ENCODE measurements at places on chromosomes 12 and 14.

GRCh38 chr12:66899588-66899987 lies 220.7 kb upstream of the GRIP1 start:
- no peak for DNase-seq

- no peak for DNase-seq
These were observed 121.7 kb downstream of the DUSP6 start for GRCh38 chr12:89230376-89231315.

DNA sequence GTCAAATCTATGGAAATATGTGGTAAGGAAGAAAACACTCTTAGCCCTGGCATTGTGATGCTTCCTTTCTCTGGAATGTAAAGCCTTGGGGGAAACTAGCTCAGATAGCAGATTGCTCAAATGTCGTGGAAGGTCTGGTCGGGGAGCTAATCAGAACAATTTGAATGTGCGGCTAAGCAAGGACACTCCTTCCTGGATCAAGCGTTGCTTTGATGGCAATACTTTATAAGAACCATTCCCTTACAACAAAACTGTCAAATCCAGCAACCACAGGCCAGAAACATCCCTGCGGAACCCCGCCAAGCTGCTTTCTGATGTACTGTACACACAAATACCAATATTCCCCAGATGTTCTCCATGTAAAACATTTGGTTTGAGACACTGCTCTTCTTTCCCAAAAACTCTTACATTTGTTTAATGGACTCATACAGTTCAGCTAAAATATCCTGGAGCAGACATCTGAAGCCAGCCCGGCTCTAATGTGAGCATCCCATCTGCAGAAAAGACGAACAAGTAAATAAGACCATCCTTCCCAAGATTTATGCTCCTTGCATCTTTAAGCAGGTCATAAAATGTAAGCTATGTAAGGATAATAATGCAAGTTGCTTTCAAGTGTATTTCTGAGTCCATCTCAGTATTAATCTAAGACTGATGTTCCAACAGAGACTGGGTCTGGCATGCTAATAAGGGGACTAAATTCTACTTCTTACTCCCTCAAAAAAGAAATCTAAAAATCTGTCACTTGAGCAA lies 20.2 kb downstream of the NUAK1 start:
- DNase-seq: no peak

- no peak for DNase-seq
These were observed 6.2 kb downstream of the LRCOL1 start for GRCh38 chr12:132604151-132604618.

- no peak for DNase-seq
These were observed 661 bp upstream of the RPS26 start for GRCh38 chr12:56040963-56041551.

DNA sequence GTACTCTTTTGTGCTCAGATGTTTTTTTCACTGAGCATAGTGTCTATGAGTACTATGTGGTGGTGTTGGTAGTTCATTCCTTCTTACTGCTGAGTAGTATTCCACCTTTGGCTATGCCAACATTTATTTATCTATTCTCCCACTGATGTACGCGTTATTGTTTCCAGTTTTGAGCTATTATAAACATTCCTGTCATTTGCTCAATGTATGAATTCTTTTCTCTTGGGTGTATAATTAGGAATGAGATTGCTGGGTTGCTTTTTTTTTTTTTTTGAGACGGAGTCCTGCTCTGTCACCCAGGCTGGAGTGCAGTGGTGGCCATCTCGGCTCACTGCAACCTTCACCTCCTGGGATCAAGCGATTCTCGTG lies 37.5 kb upstream of the SLC2A3 start:
- DNase-seq: no peak

DNA sequence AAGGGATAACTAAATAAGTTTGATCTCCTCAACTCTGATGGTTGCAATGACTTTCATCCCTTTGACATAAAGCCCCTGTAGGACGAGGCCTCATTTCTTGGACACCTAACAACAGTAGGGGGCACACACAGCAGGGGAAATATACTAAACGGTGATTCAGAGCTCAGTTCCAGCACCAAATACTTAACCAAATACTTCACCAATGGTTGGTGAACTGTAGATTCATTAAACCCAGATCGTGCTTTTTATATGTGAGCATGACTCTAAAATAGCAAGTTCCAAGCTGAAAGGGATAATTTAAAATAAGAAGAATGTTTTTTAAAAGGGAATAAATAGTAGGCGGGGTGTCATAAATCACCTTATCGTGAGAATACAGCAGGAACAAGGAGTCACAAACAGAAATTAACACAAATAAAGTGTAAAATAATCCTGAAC lies 53.2 kb downstream of the ATG2B start:
- DNase-seq: no peak

- no peak for DNase-seq
These were observed 274.5 kb upstream of the LRIG3 start for GRCh38 chr12:59194794-59195193.

DNA sequence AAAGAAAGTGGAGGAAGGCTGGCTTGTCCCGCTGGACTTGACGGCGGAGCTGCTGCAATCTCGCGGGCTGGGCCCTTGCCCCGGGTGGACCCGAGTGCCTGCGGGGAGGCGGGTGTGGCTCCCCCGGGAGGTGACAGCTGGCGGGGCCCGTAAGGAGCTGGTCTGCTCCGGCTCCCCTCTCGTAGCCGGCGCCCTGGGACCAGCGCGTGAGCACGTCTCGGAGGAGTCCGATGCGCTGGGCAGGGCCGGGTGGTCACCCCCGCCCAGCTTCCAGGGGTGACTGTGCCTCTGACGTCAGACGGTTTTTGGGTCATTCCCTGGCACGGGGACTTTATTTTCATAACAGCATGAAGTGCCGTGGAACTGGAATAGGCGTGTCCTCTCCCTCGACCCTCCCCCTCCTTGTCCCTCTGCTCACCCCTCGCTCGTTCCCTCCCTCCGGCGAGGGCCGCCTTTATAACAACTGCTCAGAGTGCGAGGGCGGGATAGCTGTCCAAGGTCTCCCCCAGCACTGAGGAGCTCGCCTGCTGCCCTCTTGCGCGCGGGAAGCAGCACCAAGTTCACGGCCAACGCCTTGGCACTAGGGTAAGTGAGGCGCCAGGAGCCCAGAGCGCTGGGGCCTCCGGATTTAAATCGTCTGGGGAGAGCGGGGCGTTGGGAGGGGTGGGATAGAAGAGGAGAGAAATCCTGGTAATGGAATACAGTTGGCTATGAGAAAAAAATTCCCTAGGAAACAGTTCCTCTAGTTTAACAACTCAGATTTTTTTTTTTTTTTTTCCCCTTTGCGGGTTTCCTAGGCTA lies at the start of gene GPRC5A:
Gene GPRC5A, plus strand, starts transcription at position 483 of the 801 bp plus-strand sequence. CDS start 16,688 bp downstream, outside the sequence.
- DNase-seq: peak; percentile 58

DNA sequence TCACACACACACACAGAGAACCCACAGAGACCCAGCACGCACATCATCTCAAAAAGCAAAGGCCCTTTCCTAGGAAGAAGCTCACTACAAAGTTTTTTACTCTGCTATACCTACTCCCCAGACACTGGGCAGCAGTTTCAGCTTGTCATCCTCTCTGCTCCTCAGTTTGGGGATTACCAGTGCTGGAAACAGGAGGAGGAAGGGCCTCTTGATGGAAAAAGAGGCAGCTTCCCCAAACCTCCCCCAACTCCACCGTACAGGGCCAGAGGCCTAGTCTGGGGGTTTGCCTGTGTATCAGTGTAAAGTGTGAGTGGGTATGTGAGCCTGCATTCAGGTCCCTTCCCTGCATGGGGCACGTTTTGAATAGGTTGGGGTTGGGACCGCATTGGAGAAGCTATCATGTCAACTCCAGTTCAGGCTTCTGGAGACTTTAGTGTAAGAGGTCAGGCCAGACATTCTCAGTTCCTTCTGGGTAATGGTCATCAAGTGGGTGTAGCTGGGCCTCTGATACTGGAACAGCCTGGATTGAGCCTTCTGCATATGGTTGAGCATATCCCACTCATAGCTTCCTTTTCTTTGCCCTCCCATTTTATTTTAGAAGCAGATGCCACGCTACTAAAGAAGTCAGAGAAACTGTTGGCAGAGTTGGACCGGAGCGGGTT lies 1.2 kb downstream of the REM2 start:
- no peak for DNase-seq

DNA sequence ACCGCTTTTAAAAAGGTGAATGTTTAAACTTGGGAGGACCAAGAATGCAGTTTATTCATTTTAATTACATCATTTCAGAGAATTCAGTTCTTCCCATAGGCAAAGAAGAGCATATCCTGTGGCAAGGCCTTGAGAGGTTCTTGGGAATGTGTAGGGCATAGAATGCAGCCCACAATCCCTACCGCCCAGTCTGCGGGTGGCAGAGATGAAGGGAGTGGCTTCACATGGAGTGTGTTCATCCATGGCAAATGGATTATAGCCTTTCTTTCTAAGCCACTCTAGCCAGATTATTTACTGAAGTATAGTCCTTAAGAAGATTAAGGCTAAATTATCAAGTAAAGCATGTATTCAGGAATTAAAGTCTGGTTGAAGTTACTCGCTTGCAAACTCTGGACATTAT lies 97.4 kb downstream of the TSPAN8 start:
- DNase-seq: no peak

- DNase-seq: no peak
These were observed 2.1 kb downstream of the TMEM179 start for GRCh38 chr14:104602315-104602932.

DNA sequence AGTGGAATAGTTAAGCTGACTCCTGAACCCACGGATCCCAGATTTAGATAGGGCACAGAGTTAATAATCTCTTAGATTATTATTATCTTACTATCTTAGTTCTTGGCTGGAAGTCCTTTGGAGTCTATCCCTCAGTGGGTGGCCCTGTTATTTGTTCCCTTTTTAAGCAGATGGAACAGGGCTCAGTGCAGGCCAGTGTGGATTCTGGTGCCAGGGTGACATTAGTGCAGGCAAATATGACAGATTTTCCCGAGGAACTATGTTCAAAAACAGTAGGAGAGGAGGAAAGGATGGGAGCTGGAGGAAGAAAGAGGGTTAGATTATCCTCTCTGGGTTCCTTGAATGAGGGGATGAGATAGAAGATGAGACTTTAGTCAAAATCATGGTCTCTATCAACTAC lies 41.4 kb upstream of the CISTR start:
- DNase-seq: no peak

DNA sequence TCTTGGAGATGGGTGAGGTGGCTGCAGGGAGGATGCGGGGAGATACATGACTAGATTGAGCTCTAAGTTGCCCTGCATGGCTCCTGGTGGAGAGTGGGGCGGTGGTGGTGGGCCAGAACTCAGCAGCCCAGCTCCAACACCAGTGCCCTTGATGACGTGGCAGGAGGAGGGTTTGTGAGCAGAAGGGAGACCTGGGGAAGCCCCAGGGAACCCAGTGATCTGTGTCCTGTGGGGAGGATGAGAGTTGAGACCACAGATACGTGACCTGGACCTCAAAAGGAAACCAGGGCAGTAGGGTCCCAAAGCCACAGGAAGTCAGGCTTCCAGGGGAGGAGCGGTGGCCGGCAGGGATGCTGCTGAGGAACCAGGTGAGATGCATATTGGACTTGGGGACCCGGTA lies 989.1 kb upstream of the TMEM132C start:
- DNase-seq: no peak

DNA sequence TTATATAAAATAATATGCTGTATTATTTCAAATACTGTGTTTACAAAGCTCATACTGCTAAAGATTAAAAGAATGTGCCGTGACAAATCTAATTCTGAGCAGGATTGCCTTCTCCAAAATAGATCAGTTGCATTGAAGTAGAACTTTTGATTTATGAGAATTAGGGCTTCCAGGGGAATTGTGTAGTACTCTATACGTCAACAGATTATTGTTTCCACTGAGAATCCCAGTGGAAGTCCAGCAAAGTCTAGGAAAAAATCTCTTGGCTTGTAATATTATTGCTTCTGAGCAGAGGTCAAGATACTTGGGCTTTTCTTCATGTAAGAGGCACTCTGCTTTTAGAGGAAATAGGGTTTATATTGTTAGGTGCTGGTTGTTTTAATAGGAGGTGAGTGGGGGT lies 133.9 kb downstream of the TRHDE start:
- DNase-seq: no peak

- no peak for DNase-seq
These were observed 6.7 kb upstream of the PTGER2 start for GRCh38 chr14:52307376-52307775.

DNA sequence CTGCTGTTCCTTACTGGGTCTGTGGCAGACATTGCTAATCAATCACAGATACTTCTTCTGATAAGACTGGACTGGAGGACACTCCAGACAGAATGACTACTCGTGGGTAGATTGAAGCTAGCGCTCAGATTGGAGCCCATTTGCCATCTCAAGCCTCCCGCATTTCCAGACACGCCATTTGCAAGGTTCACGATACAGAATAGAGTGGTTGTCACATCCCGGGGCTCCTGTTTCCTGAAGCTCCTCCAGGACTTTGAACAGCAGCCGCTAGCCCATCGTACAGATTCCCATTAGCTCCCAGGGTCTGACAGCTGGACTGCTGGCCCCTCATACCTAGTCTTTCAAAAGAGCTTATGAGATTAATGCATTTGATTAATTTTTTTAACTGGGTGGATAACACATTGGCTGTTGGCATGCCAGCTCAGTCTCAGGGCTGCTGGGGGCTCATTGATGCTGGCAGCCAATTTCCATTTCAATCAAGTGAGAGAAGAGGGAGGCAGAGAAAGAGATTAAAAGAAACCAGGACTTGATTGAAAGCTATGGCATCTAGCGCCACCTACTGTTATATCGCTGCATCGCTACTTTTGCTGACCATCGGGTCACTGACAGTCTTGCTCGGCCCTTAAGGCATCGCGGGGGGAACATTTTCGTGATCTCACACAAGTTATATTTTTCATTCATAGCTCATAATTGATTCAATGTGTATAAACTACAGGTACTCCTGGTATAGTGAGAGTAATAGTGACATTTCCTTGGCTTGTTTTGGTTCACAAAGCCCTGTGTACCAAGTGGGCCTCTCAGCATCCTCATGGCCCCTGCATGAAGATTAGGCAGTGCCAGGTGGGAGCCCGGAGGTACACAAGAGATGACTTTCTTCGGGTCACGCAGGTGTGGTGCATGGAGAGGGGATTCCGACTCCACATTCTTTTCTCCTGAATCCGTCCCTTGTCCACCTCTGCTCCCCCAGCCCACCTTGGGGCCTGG lies 78.6 kb downstream of the CCDC60 start:
- DNase-seq: peak; percentile 65

GRCh38 chr12:32483499-32483898 lies 84.1 kb downstream of the FGD4 start:
- no peak for DNase-seq

GRCh38 chr12:78864870-78865463 lies 393 bp downstream of the SYT1 start:
- DNase-seq: no peak

DNA sequence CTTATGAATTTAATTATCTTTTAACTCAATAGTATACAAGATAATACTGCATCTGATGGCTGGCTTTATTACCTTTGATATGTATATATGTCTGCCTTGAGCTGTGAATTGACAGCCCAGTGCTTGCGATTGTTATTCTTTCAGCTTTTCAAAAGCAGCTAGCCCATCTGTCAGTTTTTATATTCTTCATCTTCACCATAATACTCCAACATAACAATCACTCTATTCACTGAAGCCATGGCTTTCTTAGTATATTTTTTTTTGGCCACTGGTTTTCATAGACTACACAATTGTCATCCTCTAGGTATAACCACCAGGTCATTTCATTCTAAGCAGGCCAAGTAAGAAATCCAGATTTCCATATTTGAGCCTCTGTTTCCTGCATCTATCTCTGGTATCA lies 1026.1 kb downstream of the FSCB start:
- no peak for DNase-seq

GRCh38 chr12:120719496-120720233 lies 6.0 kb upstream of the ACADS start:
- DNase-seq: no peak

GRCh38 chr14:91060351-91061055 lies at the start of gene RPS6KA5:
Gene RPS6KA5 (minus strand): TSS chr14:91060641. CDS start chr14:91060434, 207 bp downstream.
- DNase-seq: peak; percentile 100

GRCh38 chr12:117972301-117972700 lies 3.5 kb upstream of the KSR2 start:
- no peak for DNase-seq
